ENCODE measurements at places on chromosomes 6 and 20.

- peak; percentile 90 for DNase-seq
Observed at GRCh38 chr20:3173610-3174441, 477 bp upstream of the LZTS3 start.

DNA sequence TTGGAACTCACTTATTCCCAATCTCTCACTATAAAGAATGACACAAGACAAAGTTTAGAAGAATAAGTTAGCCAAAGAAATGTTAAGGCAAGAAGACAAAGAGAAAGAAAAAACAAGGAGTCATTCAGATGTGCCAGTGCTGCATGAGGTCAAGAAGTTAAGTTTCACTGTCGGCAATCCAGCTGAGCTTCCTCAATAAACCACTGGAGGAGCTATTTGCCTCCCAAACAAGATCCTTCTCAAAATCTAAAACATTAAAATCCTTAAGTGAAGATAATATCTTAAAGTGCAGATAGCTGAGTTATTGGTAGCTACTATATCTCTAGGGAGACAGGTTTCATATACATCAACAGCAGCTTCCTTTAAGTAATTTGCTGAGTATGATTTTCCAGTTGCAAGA, 512.3 kb downstream of the HDGFL1 start:
- DNase-seq, result no peak

DNA sequence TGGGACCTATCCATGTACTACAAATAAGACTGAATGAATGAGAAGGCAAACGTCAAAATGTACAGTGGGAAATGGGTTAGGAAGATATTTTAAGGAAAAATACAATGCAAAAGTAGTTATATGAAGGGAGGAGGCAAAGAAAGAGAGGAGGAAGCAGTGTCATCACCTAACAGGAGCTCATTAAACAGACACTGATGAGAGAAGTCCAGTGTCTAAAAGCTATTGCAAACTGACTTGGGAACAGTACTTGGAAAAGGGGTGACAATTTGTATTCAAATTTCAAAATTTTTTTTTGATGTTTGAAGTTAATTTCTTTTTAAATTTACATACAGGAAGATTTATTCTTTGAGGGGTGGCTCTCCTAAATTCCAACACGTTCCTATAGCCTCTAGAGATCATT, 143.5 kb upstream of the NOX3 start:
- DNase-seq, result no peak

GRCh38 chr6:124962639-124963415, 590 bp downstream of the RNF217 start:
- no peak for DNase-seq

DNA sequence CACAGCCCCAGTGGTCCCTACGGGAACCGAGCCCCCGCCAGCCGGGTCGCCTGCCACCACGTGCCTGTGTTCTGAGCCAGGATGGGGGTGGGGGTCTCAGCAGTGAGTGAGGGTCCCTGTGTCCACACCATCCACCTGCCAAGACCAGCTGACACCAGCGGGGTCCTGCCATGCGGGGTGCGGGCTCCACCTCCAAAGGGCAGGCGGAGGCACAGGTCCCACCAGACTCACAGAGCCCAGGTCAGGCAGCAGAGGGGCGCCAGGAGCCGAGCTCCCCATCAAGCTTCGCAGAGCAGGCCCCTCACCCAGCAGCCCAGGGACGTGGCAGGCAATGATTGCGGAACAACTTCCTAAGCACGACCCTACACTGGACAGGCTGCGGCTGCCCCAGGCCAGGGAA, 50.5 kb downstream of the KCNQ2 start:
- DNase-seq, result no peak

- DNase-seq, result no peak
Observed at GRCh38 chr20:16537025-16537665, 36.1 kb downstream of the KIF16B start.

DNA sequence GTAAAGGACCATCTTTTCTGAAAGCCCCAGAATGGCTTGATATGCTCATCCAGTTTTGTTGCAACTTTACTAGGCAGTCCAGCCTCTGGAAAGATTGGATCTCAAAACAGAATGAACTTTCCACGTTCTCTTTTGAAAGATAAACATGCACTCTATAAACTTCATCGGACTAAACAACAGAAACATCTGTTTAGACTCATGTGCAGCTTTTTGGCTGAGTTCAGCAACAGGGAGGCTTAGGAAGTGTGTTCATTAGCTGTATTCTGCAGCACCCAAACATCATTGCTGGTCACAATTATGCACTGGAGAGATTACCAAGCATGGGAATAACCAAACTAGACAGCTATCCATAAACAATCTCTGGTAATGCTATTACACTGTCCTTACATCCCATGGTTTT, 180.5 kb downstream of the TENT5A start:
- no peak for DNase-seq

DNA sequence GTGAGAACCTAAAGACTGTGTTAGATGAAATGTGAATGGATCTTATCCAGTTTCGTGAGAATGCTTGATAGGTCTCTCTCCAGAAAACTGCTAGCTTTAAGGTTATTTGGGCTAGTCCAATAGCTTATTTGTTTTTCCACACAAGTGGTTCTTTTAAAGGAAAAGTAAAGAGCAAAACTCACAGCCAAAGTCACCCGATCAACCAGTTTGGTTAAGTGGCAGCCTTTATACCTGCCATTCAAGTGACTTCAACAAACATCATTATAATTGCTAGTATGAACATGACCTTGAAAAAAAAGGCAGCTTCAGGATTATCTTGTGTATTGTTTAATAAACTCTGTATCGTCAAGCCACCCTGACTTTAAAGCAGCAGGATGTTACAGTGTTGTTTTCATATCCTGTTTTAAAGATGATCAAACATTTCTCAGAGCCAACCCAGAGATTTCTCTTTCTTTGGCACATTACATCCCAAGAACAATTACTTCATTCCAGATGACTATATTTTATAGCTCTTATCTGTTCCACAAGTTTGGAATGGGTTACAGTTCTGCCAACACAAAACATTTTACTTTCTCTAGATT, 253.4 kb downstream of the EPHA7 start:
- DNase-seq, result no peak

- no peak for DNase-seq
Observed at GRCh38 chr6:27812805-27813492, 99.2 kb downstream of the OR2B2 start.

GRCh38 chr6:37835923-37836322, 16.4 kb downstream of the ZFAND3 start:
- no peak for DNase-seq

DNA sequence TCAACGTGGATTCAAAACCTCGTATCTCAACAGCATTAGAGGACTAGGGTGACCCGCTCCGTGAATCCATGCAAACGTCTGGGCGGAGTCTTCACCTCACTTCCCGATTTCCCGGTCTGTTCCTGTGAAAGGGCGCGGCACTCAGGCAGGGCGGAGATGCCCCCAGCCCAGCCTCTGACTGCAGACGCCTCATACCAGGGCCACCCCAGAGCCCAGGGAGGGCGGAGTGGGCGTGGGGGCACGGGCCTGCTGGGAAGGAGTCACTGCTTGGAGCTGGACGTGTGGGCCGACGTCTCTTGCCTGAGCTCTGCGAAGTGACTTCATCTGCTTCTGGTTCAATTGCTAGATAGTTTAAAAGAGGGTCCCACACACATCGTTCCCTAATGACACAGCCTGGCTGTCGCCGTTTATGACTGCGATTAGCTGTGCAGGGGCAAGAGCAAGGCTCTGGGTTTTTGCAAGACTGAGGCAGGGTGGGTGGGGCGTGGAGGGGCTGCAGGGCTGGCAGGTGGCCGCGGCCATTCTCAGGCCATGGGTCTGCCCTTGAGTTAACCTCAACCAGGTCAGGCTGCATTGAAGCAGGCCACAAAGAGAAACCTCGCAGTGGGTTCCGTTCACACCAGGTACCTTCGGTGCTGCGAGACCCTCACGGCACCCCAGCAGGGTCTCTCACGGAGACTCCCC, 15.0 kb downstream of the SMOC2 start:
- DNase-seq, result no peak

- no peak for DNase-seq
Observed at GRCh38 chr6:126153661-126154060, 167.3 kb downstream of the TRMT11 start.

DNA sequence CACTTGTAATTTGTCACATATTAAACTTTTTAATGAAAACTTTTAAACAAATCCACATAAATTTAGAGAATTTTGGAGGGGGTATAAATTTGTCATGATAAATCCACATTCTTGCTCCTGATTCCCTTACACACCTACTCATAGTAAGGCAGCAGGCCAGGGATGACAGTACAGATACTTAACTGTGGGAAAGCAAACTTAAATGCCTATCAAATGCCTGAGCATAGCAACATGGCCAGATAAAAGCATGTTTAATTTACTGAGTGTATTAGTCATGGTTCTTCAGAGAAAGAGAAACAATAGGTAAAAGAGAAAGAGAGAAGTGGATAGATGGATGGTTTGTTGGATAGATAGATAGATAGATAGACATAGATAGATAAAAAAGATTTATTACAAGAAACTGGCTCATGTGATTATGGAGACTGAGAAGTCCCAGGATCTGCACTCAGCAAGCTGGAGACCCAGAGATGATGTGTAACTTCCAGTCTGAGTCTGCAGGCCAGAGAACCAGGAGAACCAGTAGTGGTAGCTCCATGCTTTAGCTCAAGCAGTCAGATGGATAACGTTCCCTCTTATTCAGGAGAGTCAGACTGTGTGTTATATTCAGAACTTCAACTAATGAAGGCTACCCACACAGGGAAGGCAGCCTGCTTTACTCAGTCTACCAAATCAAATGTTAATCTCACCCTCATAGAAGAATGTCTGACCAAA, 15.9 kb upstream of the ADGRF1 start:
- DNase-seq, result no peak

- no peak for DNase-seq
Observed at GRCh38 chr6:38445336-38445735, 194.4 kb downstream of the BTBD9 start.

DNA sequence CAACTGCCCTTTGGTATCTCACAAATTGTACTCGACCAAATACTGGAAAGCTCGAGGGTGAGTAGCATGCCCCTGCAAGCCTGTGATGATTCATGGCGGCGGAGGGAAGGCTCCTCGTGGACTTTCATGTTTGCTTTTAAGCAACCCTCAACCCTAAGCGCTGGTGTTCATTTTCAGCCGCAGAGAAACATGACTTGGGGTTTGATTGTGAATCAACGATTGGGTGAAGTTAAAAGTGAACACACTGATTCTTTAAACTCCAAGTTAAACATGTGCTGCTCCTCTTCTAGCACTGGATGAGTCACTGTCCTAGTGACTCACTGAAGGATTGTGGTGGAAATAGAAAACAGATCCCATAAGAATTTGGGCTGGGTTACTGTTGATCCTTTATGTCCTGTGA, 8.3 kb downstream of the CD109 start:
- DNase-seq, result peak; percentile 30

- no peak for DNase-seq
Observed at GRCh38 chr6:66865771-66866170, 1158.7 kb upstream of the EYS start.

GRCh38 chr6:54267798-54268197, 40.4 kb upstream of the TINAG start:
- no peak for DNase-seq

DNA sequence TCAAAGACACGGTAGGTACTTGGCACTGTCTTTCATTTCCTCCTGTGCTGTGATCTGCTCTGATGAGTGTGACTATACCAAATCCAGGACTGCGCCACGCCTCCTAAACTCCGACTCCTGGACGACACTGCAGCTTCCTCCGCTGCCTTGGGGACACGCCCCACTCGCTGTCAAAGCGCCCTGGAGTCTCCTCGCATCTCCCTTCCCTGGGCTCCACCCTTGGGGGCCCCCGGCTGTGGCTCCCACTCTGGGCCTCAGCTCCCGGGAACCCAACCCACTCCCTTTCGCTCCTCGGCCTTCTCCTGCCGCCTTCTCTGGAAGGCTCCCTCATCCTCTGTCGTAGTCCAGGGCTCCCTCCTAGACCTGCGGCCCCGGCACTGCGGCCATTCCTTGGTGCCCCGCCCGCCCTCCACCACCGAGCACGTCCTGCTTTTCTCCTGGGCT, 61.2 kb downstream of the RSPH3 start:
- DNase-seq, result no peak

DNA sequence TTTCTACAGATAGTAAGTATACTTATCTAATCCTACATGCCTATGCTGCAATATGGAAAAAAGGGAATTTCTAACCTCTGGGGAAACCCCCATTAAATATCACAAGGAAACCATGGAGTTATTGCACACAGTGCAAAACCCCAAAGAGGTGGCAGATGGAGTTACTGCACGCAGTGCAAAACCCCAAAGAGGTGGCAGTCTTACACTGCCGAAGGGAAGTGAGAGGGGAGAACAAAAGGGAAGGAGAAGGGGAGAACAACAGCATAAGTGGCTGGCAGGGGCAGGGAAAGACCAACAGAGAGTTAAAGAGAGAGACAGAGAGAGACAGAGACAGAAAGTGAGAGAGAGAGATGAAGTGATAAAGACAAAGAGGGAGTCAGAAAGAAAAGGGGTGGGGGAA, 43.8 kb upstream of the EIF2S2 start:
- no peak for DNase-seq

- no peak for DNase-seq
Observed at GRCh38 chr20:49542514-49542991, 25.4 kb downstream of the PTGIS start.

- DNase-seq, result no peak
Observed at GRCh38 chr6:9717568-9717967, 697.3 kb downstream of the TFAP2A start.

- peak; percentile 30 for DNase-seq
Observed at GRCh38 chr20:51335329-51335841, 207.1 kb downstream of the NFATC2 start.

DNA sequence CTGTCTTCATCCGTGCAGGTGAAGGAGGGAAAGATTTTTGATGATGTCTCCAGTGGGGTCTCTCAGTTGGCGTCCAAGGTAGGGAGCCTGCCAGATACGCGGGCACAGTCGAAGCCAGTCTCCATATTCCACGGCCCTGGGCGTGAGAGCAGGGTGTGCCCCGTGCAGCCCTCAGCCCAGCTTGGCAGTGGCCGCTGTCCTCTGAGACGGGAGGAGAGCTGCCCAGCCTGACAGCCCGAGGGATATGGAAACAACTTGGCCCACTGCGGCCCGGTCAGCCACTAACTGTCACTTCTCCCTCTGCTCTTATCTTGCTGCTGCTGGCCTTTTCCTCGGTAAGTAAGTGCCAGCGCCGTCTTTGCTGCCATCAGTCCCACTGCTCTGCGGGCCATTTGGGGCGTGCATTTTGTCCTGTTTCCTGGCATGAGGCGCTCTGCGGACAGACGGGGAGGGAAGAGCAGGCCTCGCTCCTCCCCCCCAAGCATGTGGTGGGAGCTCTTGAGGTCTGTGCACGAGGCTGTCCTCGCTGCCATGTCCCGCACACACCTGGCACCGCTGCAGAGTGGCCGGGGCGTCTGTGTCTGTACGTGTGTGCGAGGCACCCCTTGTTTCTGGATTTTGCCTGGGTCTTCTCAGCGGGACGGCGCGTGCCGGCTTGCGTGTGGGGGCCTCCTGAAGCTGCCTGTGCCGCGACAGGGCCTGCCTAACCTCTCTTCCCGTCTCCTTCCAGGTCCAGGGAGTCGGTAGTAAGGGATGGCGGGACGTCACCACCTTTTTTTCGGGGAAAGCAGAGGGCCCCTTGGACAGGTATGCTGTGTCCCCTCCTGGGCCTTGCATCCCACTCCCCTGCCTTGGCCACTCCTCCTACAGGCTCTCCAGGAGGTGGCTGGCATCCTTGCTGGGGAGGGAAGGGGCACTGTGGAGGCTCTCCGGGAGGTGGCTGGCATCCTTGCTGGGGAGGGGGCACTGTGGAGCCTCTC, 7.1 kb upstream of the COL20A1 start:
- no peak for DNase-seq

GRCh38 chr6:106122938-106123656, 37.0 kb downstream of the PRDM1 start:
- no peak for DNase-seq

GRCh38 chr6:161133963-161134362, 139.9 kb downstream of the AGPAT4 start:
- DNase-seq, result no peak

Measured in stimulated activated CD8-positive, alpha-beta memory T cell treated with anti-CD3 and anti-CD28 coated beads, Interleukin-2, amount 100 ng/mL, for 48 hours (primary cell).